Heart right ventricle (tissue), 16 donors: ENCODE measurements at places on chromosomes 3 and 15. TPM values are rescaled to one million over a fixed set of nuclear protein-coding genes. Genes with fewer than 3 reads are reported as not detected.

- no peak for DNase-seq
Measured at GRCh38 chr3:147538034-147538433, 128.9 kb downstream of the ZIC1 start.

DNA sequence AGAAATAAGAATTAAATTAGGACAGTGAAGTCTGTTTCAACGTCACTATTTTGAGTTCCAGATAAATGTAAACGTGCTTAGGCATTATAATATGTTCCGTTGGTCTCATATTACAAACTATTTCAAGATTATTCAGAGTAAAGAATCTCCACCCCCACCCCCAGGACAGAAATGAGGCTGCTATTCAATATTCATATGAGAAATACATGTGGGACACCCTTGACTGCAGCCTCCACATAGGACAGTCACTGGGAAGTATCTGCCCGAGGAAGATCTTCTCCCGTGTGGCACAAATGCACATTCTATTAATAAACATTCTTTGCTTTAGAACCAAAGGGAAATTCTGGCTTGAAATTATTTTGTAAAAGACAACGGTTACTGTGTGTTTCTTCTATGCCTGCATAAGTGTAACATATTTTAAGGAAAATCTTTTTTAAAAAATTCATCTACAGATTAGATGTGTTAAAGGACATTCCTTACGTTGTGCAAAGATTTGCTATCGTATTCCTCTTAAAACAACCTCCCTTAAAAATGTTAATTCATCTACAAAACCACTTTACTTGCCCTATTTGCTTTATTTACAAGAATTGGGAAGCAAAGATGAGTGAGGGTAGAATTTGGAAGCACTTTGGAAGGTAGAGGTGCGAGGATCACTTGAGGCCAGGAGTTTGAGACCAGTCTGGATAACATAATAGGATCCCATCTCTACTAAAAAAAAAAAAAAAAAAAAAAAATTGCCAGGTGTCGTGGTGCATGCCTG, 148.3 kb upstream of the SOX14 start:
- no peak for DNase-seq

GRCh38 chr15:32765236-32765635, 47.4 kb downstream of the GREM1 start:
- DNase-seq, result no peak

DNA sequence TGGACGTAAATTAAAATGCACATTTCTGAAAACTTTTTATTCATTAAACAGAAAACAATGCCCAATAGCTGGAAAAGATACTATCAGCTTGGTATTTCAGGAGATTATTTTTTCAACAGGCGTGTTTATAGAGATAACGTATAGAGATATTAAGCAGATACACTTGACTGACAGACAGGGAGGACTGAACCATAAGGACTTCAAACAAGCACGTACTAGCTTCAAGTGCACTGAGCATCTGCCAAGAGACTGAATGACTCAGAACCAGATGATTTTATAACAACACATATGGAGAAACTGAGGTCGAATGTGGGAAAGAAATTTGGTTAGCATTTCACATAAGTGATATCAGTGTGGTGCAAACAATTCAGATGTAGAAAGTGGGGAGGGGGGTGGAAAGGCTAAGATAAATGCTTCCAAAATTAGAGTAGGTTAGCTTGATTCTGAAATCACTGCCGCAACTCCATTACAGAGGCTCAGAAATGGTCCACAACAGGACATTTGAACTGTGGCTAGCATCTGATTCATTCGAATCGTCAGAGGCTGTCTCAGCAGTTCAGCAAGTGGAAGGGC, 103.5 kb downstream of the SEMA6D start:
- no peak for DNase-seq

DNA sequence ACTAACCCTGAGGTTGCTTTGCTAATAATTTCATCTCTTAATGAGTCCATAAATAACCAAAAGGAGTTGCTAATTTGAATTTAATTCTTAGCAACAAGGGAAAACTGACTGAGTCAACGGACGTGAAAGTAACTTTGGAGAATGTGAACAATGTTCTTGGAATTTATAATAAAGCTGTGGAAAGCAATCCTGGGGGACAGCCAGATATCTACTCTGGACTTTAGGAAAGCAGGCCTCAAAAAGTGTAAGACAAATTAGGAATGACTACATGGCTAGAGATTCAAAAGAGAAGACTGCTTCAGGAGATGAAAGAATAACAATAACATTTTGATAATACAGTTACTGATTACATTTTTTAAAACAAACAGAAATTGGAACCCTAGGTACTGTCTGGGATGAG, 318.4 kb upstream of the COL8A1 start:
- no peak for DNase-seq

GRCh38 chr3:57820479-57820878, 64.4 kb downstream of the SLMAP start:
- no peak for DNase-seq

DNA sequence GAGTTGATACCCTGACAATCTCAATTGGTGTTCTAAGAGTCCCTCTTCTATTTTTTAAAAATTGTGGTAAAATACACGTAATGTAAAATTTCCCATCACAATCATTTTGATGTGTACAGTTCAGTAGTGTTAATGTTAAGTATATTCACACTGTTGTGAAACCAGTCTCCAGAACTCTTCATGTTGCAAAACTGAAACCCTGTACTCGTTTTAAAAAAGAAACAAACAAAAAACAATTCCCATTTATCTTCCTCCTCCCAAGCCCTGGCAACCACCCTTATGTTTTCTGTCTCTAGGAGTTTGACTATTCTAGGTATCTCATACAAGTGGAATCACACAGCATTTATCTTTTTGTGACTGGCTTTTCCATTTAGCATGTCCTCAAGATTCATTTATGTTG, 28.7 kb upstream of the ALPK3 start:
- no peak for DNase-seq

DNA sequence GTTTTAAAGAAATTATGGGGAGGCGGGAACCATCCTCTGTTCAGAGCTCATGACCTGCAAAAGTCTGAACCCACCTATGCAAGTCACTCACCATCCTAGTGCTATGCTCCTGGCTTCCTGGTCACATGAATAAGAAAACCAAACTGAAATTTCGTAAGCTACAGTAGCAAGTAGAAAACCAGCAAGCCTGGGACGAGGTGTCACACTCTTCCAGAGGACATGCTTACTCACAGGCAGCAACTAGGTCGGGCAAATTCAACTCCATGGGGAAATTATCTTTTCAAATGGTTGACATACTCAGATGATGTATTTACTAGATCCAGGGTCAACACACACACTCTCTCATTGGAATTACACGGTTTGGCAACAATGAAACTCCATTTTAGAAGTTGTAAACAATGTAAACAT, 31.3 kb downstream of the LDHAL6B start:
- no peak for DNase-seq

DNA sequence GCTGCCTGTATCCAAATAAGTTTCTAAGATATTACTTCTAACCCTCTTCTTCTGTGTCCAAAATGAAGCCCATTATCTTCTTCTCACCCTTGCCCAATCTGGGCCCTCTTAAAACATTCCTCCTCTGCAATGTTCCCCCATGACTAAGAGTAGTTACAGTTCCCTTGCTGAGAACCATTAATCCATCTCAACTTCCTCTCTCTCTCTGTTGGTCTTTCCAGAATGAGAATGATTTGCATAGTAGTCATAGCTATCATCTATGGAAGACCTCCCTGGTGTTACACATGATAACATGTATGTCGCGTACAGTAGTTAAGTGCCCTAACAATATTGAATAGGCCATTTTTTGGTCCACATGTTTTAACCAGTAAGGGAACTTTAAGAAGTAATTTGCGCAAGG, 177.9 kb downstream of the ANXA2 start:
- DNase-seq, result no peak

DNA sequence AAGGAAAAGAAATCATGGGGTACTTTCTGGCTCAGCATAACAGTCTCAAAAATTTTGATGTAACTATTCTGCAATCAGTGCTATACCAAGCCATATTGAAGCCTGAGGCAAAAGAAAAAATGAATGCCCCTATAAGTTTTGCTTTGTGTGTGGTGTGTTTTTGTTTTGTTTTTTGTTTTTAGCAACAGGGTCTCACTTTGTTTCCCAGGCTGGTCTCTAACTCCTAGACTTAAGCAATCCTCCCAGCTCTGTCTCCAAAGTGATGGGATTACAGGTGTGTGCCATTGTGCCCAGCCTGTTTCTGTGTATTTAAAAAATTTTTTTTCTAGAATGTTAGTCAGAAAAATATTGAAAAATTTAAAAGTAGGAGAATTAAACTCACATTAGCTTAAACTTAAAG, 93.2 kb downstream of the ZNF280D start:
- DNase-seq, result no peak

GRCh38 chr3:173501931-173502489, 104.5 kb downstream of the NLGN1 start:
- no peak for DNase-seq

DNA sequence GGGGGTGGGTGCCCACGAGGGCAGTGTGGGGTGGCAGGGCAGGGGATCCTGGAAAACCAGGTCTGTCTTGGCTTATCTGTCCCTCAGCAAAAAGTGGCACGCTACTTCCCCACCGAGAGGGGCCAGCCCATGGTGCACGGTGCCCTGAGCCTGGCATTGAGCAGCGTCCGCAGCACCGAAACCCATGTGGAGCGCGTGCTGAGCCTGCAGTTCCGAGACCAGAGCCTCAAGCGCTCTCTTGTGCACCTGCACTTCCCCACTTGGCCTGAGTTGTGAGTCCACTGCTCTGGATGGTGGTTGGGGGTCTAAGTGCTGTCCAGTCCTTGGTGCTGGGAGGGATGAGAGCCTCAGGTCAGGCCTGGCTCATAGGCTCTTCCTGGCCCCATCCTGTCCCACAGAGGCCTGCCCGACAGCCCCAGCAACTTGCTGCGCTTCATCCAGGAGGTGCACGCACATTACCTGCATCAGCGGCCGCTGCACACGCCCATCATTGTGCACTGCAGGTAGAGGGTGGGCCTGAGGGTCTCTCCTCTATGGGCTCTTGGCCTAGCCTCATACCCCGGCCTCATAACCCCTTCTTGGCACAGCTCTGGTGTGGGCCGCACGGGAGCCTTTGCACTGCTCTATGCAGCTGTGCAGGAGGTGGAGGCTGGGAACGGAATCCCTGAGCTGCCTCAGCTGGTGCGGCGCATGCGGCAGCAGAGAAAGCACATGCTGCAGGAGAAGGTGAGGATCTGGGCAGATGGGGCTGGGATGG, 31.1 kb downstream of the PTPN23 start:
- DNase-seq, result no peak

DNA sequence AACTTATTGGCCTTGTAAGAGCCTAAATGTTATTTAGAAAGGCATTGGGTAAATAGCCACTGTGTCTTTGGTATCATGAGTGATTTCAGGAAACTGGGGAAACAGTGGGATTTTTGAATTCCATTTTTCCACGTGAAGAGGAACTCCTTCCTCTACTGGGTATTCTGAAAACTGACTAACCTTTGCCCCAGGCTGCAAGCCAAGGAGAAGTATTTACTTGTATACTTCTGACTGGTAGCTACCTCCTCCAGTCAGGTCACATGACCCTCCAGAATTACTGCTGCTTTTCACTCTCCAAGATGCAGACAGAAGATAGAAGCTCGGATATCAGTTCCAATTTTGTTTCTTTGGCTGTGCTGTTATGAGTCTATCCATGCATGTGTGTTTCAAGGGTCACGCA, 50.9 kb upstream of the MAP3K13 start:
- DNase-seq, result no peak

DNA sequence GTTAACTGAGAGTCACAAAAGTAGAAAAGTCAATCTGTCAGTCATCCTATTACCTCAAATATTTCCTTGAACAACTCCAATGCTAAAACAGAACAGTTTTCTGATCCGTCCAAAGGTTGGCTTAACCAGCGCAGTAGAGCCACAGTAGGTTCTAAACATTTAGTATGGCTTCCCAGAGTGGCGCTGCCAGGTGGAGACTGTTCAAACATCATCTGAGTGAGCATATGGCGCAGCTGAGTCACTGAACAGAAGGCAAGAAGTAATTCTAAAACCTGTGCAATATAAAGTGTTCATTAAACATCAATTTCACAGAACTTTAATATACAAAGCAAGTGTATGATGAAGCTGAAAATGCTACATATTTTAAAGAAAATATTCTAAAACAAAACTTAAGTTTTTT, 19.9 kb downstream of the CIP2A start:
- no peak for DNase-seq

DNA sequence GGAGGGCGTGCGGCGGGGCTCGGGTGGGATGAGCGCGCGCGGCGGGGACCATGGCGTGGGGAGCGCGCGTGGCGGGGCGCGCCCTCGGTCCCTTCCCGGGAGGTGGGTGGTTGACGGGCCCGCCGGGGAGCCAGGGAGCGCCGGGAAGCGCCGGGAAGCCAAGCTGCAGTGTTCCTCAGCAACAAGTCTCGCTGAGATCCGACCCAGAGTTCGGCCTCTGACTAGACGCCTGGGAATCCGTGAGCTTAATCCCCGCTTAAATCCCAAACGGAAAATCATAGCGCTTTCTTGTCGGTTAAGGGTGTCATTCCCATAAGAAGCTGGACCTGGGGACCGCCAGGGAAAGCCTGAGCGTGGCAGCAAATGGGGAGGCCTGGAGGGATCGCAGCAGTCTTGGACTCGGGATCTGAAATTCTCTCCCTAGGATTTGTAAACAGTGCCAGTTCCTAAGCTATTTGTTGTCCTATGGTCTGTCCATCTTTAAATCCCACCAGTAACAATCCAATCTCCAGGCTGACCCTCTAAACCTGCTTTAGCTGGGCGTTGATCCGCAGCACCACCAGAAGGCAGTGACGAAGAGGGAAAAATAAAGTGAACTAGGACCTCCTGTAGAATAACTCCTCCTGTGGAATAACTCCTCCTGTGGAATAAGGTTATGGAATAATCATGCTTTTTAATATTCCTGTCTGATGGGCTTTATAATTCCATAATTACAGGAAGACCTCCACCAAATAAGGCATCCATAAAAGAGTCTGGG, 570 bp upstream of the NEDD4 start:
- no peak for DNase-seq

DNA sequence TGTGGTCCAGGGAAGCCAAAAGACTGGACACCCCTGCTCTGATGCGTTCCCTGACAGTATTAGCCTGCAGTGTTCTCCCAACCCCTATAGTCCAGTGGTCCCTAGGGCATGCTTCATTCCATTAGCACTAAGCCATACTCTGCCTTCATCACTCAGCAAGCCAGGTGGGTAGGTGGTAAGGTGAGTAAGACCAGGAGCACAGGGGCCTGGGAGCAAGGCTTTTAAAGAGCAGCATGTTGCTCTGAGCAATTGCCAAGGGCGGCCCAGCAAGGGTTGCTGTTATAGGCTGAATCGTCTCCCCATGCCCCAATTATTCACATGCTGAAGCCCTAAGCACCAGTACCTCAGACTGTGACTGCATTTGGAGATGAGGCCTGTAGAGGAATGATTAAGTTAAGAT, 11.0 kb downstream of the CXCR6 start:
- DNase-seq, result no peak

The ADGRG7 gene
- total RNA-seq, result not detected

The MAP6D1 gene
- total RNA-seq, result 3.3 TPM

The LMAN1L gene
- total RNA-seq, result 6.7 TPM

The IGSF10 gene
- 1.6 TPM for total RNA-seq

The TJP1 gene
- total RNA-seq, result 114 TPM

The WDR49 gene
- total RNA-seq, result 0.87 TPM

The ABI3BP gene
- 32.9 TPM for total RNA-seq

The CRABP1 gene
- not detected for total RNA-seq
